Tibial nerve (tissue), 4 donors: ENCODE measurements at places on chromosomes 4 and X. TPM values are rescaled to one million over a fixed set of nuclear protein-coding genes. Genes with fewer than 3 reads are reported as not detected.

- DNase-seq: no peak
These were observed 130.2 kb upstream of the KIT start for GRCh38 chr4:54527532-54527931.

ZFP92 gene
- 0.39 TPM for total RNA-seq

TSC22D3 gene
- 1,930 TPM for total RNA-seq

DNA sequence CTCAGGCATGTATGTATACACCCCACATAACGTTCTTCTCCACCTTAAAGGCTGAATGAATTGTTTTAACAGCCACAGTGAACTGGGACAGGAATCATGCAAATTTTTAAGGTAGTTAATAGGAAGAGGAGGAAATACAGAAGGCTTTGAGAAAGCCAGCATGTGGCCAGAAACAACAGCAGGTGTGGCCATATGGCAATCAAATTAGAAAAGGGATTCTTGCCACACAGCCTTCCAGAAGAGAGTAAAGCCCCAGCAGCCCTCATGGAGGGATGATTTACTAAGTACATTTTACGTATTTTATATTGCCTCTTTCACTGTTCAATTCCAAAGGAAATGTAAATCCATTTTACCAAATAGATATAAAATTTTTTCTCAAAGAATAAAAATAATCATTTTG lies 792.2 kb downstream of the ADGRL3 start:
- no peak for DNase-seq

DNA sequence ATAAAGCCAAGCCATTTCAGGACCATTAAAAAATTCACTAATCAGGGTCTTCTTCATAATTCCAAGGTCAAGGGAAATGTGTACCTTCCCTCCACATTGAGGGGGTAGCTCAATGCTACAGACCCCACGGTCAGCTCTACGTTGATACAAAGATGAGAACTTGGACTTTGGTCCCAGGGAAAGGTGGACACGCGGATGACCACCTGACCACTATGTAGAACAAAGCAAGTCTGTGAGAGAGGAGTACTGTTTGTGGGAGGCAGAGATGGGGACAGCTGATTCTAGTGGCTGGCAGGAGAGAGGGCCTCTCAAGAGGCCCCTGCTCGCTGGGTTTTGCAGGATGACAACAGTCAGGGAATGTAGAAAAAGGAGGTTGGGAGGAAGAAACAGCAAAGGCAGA lies 58.0 kb downstream of the SLC2A9 start:
- no peak for DNase-seq

MXRA5 gene
- total RNA-seq: 0.22 TPM

- no peak for DNase-seq
These were observed 52.7 kb downstream of the HTT-AS start for GRCh38 chr4:3021627-3022026.

- no peak for DNase-seq
These were observed 3.5 kb upstream of the GSX2 start for GRCh38 chr4:54096295-54096962.

TRIM2 gene
- total RNA-seq: 25.7 TPM

- peak; percentile 24 for DNase-seq
These were observed 14.7 kb upstream of the CBR4 start for GRCh38 chr4:169024762-169025161.

DNA sequence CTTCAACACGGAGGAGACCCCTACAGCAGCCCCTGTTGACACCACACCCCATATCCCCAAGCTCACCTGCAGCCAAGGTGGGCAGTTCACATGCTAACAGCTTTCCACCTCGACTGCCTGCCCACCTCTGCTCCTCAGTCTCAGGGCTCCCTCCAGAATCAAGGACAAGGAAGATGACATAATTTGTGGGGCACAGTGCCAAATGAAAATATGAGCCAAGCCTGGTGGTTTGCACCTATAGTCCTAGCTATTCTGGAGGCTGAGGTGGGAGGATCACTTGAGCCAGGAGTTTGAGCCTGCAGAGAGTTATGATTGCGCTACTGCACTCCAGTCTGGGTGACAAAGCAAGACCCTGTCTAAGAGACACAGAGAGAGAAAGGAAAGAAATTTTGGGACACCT lies 516.3 kb downstream of the BCOR start:
- no peak for DNase-seq

DNA sequence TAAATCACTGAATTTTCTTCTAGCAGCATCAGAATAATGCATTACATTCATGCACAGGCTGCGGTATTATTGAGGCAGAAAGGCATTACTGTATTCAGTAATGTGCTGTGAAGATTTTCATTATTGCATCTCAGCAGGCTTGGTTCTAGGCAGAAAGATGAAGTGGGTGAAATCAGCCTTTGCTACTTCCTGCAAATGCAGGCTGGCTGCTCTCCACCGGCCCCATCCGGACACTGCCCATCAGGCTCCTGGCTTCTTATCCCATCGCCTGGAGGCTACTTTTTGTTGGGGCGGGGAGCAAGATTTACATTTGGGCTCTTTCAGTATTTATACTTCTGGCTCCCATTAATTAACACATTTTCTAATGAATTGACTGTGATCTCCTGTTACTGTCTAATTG lies 117.8 kb downstream of the FRAS1 start:
- DNase-seq: no peak

DNA sequence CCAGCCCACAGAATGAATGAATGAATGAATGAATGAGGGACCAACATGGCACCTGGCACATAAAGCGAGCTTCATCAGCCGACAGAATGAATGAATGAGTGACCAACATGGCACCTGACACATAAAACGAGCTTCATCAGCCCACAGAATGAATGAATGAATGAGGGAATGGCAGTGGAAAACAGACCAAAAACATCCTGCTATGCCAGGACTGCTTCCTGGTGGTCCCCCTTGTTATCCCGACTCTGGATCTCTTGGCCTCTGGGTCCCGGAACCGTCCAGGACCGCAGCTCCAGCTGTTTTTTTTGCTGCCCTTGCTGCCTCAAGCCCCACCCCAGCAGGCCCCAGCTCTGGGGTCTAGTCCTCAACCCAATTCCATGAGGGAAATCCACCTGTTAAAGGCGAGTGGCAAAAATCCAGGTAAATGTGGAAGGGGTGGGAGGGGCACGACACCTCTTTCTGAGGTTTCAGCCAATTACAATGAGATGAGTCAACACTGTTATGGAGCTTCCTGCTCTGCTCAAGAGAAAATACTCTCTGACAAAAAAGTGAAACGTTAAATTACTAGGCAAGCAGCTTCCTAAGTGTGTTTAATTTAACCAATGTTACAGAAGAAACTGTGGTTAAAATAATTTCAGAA lies 72.0 kb upstream of the MTNR1A start:
- no peak for DNase-seq

- DNase-seq: no peak
These were observed 42.0 kb downstream of the IRF2 start for GRCh38 chr4:184432127-184432922.

AMMECR1 gene
- 2.2 TPM for total RNA-seq

GRCh38 chr4:142567199-142567598 lies 278.9 kb downstream of the INPP4B start:
- no peak for DNase-seq

IL9R gene
- not detected for total RNA-seq

NPNT gene
- total RNA-seq: 15.6 TPM

PNMA6F gene
- total RNA-seq: 0.59 TPM

DNA sequence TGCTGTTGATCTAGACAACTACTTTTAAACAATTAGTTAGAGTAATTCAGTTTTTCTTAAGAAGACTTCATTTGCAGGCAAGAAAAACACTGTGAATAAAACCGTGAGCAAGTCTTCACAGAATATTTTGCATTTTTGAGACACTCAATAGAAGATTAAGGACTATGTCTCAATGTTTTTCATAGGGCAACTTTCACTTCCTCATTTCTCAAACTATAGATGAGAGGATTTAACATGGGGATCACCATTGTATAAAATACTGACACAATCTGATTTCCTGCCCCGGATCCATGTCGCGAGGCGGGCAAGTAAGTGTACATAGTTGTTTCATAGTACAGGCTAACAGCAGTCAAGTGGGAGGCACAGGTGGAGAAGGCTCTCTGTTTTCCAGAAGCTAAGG lies 108.8 kb upstream of the IGSF1 start:
- DNase-seq: no peak

- DNase-seq: no peak
These were observed 56.3 kb downstream of the RGS12 start for GRCh38 chr4:3349116-3349515.

DNA sequence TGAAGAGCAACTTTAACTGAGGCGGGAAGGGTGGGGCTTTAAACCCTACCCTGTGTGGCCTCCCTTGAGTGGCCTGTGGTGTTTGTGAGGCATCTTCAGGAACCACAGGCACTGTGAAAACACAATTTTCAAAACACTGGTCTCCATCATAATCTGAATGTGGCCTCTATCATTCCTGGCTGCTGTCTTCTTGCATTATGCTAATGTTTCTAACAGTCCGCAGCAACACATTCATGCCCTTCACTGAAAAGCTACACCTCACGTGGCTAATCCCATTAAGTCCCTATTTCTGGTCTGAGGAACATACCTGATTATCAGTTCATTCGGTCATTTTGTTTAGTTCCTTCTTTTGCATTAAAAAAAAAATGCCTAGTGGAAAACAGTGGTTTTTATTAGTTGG lies 94.6 kb downstream of the F11 start:
- DNase-seq: no peak

DNA sequence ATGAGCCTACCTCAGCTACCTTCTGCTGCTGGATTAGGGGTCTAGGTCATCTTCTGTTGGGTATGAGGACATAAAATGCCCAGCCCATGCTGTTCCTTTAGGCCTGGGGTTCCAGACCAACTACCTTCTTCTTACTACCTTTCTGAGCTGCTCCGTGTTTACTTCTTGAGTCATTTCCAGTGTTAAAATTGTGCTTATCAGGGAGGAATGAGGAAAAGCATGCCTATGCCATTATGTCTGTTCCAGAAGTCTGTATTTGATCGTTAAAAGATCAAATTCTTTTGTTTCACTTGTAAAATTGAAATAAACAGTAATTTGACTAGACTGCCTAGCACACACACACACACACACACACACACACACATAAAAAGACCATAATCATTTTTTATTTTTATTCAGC lies 1912.7 kb upstream of the TENM3 start:
- DNase-seq: no peak

IL15 gene
- 2.4 TPM for total RNA-seq

DNA sequence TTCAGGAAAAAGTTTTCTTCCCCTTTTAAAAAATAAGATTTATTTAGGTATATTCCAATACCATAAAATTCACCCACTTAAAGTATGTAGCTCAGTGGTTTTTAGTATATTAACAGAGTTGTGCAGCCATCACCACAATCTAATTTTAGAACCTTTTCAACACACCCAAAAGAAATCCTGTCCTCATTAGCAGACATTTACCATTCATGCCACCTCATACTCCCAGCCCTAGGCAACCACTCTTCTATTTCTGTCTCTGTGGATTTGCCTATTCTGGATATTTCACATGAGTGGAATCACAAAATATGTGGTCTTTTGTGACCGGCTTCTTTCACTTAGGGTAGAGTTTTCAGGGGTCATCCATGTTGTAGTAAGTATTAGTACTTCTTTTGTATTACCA lies 7.4 kb downstream of the ZNF81 start:
- DNase-seq: no peak

- peak; percentile 80 for DNase-seq
These were observed 45.1 kb upstream of the PPARGC1A start for GRCh38 chr4:23934915-23935314.

SPARCL1 gene
- 516 TPM for total RNA-seq

DNA sequence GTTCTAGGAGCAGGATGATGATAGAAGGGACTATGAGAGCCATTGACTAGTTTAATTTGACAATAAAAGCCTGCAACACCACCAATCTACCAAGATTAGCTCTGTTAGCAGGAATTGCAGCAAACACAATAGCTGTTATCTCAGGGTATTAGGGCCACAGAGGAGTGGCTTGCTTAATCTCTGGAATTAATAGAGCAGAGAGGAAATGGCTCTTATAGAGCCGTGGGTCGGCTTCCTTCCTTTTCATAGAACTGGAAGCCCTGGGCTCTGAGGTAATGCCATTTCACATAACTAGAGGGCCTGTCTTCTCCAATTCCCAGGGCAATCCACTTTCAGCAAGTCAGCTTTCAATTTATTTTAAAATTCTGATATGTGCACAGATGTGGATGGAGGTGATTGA lies 83.0 kb downstream of the MAMLD1 start:
- DNase-seq: no peak

F11 gene
- total RNA-seq: not detected

GRCh38 chr4:88134536-88135355 lies 23.7 kb downstream of the ABCG2 start:
- no peak for DNase-seq

GRCh38 chr4:134787315-134787714 lies 585.7 kb upstream of the PABPC4L start:
- no peak for DNase-seq

FAM200B gene
- total RNA-seq: 48.6 TPM

SLC9A7 gene
- total RNA-seq: 5.5 TPM
